ENCODE measurements at places on chromosomes 2 and 18.

GRCh38 chr2:153138651-153139375 is 339.7 kb downstream of the RPRM start:
- DNase-seq = no peak
- peaks cover 12% of the 10 kb centered on the region for H3K27me3 ChIP-seq
- no peak overlapping the region for H3K27ac ChIP-seq
- H3K4me3 ChIP-seq = no peak overlapping the region
- H3K4me1 ChIP-seq = no peaks in the 10 kb centered on the region
- H3K36me3 ChIP-seq = peaks cover 2% of the 10 kb centered on the region

GRCh38 chr18:10265560-10266333 is 188.7 kb upstream of the APCDD1 start:
- H3K27me3 ChIP-seq = peaks cover 9% of the 10 kb centered on the region
- H3K36me3 ChIP-seq = no peaks in the 10 kb centered on the region
- DNase-seq = no peak
- no peaks in the 10 kb centered on the region for H3K4me1 ChIP-seq
- H3K4me3 ChIP-seq = no peak overlapping the region

DNA sequence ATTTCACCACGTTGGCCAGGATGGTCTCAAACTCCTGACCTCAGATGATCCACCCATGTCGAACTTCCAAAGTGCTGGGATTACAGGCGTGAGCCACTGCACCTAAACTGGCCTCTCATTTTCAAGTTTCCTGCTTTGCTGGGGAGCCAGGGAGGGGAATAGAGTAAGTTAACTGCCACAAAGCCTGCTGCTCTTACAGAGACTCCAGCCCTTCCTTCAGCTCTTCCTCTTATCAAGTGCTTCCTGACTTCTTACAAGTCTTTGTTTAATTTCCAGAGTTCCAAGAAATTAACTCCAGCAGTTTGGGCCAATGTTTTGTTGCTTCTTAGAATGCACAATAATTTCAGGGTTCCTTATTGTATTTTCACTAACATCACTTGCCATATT is 24.3 kb upstream of the UBE2F start:
- H3K27ac ChIP-seq = peak overlapping the region; percentile 89
- H3K36me3 ChIP-seq = peaks cover 4% of the 10 kb centered on the region
- peaks cover 64% of the 10 kb centered on the region for H3K4me1 ChIP-seq
- H3K27me3 ChIP-seq = no peaks in the 10 kb centered on the region
- peak overlapping the region; percentile 57 for H3K4me3 ChIP-seq

DNA sequence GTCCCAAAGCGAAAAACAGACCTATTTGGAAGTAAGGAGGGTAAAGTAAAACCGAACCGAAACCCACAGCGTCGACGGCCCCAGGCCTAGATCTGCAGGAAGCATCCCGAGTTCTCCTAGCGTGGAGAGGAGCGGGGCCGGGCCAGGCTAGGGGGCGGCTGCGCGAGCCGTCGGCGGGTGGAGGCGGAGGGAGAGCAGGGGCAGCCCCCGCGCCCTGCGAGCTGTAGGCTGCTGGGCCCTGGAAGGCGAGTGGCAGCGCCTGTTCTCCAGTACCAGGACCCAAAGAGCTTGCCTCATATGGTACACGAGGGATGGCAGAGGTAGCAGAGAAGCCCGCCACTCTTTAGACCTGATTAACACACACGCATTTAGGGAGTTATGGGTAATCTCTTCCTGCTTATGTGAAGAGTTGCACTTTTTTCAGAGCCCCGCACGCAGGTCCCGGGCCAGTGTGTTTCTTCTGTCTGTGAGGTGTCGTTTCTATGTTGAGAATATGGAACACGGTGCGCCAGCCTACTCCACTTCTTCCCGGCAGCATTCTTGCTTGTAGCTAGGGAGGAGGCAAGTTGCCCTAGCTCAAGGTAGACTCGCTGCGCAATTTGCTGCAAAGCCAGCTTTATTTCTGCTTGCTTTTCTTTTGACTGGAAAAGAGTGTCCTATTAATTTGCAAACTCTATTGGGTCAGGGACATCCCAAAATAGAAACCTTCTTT is 71.1 kb downstream of the ARHGEF33 start:
- peaks cover 70% of the 10 kb centered on the region for H3K27me3 ChIP-seq
- H3K4me1 ChIP-seq = no peaks in the 10 kb centered on the region
- no peaks in the 10 kb centered on the region for H3K36me3 ChIP-seq
- DNase-seq = no peak

DNA sequence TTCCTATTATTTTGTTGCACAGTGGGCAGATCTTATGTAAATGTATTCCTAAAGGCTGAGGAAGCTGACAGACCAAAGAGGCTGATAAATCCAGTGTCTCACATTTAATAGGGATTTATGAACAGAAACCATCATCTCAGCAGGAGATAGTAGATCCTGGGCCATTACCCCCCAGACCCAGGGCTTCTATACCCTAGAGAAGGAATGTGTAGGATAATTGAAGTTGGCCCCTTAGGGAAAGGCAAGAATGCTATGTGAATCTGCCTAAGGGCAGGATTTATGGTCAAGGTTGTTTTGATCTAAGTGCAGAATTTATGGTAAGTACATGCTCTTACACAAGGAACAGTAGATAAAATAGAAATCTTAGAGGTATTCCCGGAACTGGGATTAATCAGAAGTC is 29.0 kb downstream of the RPL37A start:
- no peak for DNase-seq
- no peaks in the 10 kb centered on the region for H3K36me3 ChIP-seq
- no peaks in the 10 kb centered on the region for H3K4me1 ChIP-seq
- H3K27me3 ChIP-seq = peaks cover 10% of the 10 kb centered on the region
- H3K4me3 ChIP-seq = no peak overlapping the region
- no peak overlapping the region for H3K27ac ChIP-seq

DNA sequence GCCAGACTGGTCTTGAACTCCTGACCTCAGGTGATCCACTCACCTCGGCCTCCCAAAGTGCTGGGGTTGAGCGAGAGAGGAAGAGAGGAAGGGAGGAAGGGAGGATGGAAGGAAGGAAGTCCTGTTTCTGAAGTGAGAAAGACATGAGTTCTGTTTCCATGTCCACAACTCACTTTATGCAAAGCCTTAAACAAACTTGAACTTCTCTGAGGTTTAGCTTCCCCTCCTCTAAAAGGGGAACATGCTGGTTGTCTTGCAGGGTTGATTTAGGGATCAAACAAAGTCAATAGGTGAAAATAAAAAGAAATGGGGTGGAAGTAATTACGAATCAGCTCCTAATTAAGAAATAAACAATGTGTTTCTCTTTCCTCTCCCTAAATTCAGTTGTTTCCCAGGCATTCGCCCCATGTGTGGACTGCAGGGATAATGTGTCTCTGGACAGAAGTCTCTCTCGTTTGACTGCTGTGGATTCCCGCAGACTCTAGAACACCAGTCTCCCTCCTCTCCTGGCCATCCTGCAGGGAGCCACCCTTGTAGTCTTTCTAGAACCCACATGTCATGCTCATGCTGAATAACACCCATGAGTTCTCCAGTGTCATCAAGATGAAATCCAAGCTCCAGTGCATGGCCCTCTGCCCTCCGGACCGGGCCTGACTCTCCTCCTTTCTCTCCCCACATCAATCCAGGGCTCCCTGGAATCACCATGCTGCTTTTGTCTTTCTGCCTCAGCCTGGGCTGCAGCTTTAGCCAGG is 229.3 kb upstream of the TRIB2 start:
- peaks cover 54% of the 10 kb centered on the region for H3K4me1 ChIP-seq
- DNase-seq = no peak
- peak overlapping the region; percentile 89 for H3K27ac ChIP-seq
- H3K4me3 ChIP-seq = peak overlapping the region; percentile 73
- peaks cover 3% of the 10 kb centered on the region for H3K36me3 ChIP-seq

GRCh38 chr18:26458526-26459232 is 89.7 kb downstream of the KCTD1 start:
- H3K4me3 ChIP-seq = no peak overlapping the region
- H3K27ac ChIP-seq = no peak overlapping the region
- DNase-seq = no peak
- H3K36me3 ChIP-seq = peaks cover 6% of the 10 kb centered on the region
- no peaks in the 10 kb centered on the region for H3K27me3 ChIP-seq

DNA sequence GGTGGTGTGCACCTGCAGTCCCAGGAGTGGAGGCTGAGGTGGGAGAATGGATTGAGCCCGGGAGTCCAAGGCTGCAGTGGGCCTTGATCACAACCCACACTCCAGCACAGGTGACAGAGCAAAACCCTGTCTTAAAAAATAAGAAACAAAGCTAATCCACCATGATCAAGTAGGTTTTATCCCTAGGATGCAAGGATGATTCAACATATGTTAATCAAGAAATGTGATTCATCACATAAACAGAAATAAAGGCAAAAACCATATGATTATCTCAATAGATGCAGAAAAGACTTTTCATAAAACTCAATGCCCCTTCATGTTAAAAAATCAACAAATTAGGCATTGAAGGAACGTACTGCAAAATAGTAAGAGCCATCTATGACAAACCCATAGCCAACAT is 58.1 kb downstream of the CCBE1 start:
- no peak overlapping the region for H3K4me3 ChIP-seq
- H3K27me3 ChIP-seq = peaks cover 17% of the 10 kb centered on the region
- H3K4me1 ChIP-seq = no peaks in the 10 kb centered on the region
- no peaks in the 10 kb centered on the region for H3K36me3 ChIP-seq
- H3K27ac ChIP-seq = no peak overlapping the region

DNA sequence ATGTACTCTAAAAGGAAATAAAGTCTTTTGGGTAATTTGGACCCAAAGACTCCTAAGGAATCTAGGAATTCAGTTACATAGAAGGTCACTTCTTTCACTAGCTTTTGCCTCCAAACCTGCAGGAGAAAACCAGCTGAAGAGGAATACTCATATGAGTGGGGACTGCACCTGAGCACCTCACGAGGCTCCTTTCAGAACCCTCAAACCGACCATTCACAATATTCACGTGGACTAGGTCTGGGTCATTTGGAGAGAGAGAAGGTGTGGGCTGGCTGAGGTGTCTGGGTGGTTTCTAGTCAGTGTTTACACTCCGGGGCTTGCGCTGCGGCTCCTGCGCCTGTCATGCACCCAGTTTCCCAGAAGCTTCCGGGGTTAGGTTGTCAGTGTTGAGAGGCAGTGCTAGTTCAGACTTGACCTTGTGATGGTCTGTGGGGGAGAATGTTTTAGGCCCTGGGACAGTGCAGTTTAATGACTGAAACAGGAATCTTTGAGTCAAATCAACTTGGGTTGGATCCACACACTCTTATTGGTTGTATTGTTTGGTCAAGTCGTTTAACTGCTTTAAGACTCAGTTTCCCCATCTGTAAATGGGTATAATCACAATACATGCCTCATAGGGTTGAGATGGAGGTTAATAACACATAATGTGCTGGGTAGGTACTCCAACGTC is 78.4 kb downstream of the LIMS1 start:
- H3K4me3 ChIP-seq = peak overlapping the region; percentile 62
- no peaks in the 10 kb centered on the region for H3K27me3 ChIP-seq
- no peak for DNase-seq
- H3K27ac ChIP-seq = peak overlapping the region; percentile 97
- H3K4me1 ChIP-seq = peaks cover 80% of the 10 kb centered on the region

DNA sequence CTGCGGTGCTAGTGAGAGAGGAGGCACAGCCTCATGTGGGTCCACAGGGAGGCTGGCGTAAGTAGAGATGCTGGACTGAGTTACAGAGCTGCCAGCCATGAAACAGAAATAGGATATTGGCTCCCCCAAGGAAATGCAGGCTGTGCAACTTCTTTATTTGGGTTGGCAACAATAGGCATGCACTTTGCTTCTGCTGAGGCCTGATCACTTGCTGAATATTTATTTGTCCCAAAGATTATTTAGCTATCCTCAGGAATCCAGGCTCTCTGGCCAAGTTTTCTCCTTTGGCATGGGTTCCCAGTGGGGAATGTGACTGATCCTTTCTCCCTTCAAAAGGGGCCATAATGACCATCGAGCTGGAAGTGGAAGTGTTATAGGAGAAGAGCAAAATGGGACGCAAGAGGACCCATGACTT is 60.0 kb downstream of the MAPK4 start:
- no peak overlapping the region for H3K27ac ChIP-seq
- H3K4me1 ChIP-seq = no peaks in the 10 kb centered on the region
- no peak for DNase-seq
- H3K36me3 ChIP-seq = no peaks in the 10 kb centered on the region
- H3K27me3 ChIP-seq = peaks cover 37% of the 10 kb centered on the region
- no peak overlapping the region for H3K4me3 ChIP-seq

DNA sequence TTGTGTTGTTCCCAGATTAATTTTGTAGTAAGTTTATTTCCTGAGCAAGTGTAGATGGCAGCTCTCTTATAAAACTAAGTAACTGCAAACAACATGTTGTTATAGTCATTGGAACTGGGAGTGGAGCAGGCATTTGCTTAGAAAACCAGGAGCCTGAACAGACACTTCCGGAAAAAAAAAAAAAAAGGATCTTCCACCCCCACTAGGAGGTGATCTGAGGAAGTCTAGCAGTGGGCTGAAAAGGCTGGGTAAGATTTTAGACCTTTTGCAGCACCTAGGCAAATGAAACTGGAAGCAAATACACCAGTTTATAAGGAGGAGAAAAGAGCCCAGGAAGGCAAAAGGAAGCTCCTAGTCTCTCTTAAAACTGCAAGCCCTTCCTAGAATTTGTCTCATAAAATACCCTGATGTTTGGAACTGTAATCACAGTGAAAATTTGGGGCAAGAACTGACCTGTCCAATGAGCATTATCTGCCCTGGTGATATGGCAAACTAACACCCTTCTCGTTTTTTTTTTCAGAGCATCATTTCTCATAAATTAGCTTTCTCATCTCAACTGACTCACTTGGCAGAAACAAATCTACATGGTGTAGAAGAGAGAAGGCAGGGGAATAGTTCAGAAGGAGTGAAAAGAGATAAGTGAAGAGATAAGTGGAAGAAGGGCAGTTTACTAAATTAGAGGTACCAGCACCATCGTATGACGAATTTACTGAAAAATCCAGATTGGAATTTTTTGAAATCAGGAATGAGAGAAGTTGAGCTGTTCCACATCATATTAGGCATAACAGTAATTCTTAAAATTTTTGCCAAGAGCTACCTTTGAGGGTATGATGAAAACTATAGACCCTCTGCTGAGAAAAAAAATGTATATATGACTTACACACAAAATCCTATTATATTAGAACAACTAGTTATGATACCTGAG is 4.2 kb upstream of the CCNYL1 start:
- H3K27ac ChIP-seq = no peak overlapping the region
- DNase-seq = no peak
- H3K27me3 ChIP-seq = no peaks in the 10 kb centered on the region
- H3K36me3 ChIP-seq = peaks cover 10% of the 10 kb centered on the region
- no peak overlapping the region for H3K4me3 ChIP-seq

- H3K36me3 ChIP-seq = no peaks in the 10 kb centered on the region
- H3K4me1 ChIP-seq = no peaks in the 10 kb centered on the region
- no peaks in the 10 kb centered on the region for H3K27me3 ChIP-seq
Observed at GRCh38 chr18:43855376-43855775, 578.1 kb upstream of the SYT4 start.

DNA sequence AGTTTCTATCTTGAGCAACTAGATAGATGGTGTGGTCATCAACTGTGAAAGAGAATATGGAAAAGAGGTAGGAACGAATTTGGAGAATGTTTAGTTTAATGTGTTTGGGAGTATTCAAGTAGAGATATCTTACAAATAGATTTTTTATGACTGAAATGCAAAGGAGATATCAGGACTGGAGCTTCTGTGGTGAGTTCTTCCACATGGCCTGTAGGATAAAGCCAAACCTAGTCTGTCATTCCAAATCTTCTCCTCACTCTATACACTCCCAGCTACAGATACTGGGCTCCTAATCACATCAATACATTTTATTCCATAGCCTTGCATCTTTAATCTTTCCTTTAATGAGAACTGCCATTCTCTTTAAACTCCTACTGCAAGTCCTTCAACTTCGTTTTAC is 194.3 kb downstream of the FIGN start:
- no peak for DNase-seq
- no peak overlapping the region for H3K4me3 ChIP-seq
- H3K4me1 ChIP-seq = no peaks in the 10 kb centered on the region
- no peaks in the 10 kb centered on the region for H3K27me3 ChIP-seq
- no peak overlapping the region for H3K27ac ChIP-seq

GRCh38 chr2:181949047-181949446 is 36.6 kb upstream of the PPP1R1C start:
- no peak overlapping the region for H3K4me3 ChIP-seq
- no peak overlapping the region for H3K27ac ChIP-seq
- no peaks in the 10 kb centered on the region for H3K36me3 ChIP-seq
- no peak for DNase-seq
